Stimulated activated naive B cell treated with anti-CD40 and anti-IgM and Interleukin-4, amounts not matched to agents 10 μg/mL and 1 μg/mL and 100 μg/mL, for 72 hours (primary cell): ENCODE measurements at places on chromosomes 13 and 19.

DNA sequence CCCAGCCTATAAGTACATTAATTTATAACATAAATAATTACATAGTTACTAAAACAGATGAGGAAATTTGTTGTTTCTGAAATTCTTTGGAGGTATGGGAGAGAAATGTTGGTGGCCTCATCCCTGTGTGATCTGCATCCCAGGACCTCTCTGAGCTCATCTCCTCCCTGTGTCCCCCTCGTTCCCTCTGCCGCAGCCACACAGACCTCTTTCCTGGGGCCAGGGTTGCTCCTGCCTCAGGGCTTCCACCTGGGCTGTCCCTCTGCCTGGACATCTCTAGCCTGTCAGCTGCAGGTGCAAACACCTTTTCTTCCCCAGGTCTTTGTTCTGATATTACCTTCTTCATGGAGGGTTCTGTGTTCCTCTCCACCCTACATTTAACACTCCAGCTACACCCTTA lies 3.9 kb downstream of the ZNF766 start:
- DNase-seq: no peak

DNA sequence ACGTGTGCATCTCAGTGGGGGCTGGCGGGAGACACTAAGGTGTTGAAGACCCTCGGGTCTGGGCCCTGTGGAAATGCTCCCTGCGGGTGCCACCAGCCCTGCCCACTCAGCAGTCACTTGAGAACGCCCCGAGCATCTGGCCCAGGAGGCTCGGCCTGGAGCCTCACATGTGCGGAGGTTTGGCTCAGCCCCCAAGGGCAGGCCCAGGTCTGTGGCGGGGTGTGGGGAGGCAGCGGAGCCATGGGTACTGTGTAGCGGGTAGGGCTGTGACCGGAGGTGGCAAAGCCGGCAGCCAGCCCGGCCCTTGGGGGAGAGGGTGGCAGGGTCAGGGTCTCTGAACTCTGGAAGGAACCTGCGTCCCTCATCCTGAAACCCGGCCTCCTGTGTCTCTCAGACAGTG lies 37.6 kb downstream of the MCF2L start:
- no peak for DNase-seq

DNA sequence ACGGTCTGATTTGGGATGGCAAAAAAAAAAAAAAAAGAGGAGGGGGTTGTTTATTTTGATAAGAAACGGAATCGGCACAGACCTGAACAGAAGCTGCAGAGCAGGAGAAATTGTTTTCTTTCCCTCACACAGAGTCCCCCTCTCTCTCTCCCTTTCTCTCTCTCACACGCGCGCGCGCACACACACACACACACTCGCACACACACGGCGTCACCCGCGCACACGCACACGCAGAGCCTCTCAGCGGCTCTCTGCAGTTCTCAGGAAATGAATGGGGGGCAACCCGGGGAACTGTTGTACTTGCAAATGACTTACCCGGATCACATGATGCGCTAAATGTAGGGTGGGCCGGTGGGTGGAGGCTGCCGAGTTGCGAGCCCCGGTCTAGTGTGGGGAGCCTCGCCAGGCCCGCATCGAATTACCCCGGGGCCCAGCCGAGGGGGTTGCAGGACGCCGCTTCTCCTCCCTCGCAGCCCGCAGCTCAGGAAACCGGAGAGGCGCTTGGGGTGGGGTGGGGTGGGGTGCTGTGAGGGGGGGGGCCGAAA lies 475 bp downstream of the KLF12 start:
- peak; percentile 89 for DNase-seq

DNA sequence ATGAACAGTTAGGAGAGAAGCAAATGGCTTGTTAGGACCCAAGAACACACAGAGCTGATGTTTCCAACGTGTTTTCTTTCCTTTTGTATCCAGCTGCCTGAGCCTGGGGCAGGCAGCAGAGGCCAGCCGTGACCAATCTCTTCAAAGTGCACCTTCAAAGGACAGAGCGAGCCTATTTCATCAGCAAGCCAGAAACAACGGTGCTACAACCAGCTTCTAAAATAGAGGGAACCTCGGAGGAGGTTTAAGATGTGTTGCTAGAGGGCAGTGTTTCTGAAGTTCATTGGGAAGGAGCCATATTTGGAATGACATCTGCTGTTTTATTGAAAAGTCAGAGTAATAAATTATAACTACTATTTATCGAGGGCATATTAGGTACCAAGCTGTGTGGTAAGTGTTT lies 56.2 kb upstream of the RFC3 start:
- no peak for DNase-seq

DNA sequence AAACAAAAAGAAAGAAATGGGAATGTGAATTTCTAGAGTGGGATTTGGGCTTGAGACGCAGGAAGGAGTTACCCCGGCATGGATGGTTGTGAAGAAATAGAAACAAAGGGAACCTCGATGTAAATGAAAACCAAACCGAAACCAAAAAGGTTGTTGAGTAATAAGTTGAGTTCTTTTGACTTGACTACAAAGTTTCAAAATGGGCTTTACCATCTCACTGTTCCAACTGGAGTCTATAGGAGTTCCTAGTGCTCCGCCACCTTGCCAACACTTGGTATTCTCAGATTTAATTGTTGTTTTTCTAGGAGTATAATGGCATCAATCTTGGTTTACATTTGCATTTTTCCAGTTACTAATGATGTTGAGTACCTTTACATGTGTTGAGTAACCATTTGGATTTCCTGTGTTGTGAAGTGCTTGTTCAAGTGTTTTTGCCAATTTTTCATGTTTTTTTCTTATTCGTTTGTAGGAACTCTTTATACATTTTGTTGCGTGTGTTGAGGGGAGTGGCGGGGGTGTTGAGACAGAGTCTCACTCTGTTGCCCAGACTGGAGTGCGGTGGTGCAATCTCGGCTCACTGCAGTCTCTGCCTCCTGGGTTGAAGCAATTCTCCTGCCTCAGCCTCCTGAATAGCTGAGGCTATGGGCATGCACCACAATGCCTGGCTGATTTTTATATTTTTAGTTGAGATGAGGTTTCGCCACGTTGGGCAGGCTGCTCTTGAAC lies 9.2 kb downstream of the UBE2S start:
- DNase-seq: no peak

DNA sequence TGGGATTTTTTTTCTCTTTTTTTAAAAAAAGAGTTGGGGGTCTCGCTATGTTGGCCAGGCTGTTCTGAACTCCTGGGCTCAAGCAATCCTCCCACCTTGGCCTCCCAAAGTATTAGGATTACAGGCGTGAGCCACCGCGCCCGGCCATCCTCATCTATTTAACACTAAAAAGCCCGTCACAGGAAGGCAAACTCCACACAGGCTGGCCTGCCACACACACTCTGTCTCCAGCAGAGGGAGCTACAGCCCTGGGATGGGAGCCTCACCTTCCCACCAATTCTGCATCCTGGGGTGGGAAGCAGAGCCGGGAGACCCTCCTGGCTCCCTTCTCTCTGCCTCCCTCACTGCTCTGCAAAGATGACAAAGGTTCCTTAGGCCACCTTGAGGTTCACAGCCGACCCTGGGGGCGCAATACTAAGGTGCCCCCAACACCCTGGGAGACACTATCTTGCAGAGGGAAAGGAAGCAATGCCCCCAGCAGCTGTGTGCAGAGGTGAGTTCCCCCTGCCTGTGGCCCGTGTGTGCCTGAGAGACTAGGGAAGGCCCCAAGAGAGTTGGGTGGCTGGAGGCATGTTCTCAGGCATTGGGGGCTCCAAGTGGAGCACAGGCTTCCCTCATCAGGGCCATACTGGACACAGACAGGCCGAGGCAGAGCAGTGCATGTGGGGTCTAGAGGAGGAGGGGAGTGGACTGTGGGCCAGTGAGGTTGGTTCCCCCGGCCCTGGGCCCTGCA lies 27.4 kb upstream of the TIMM44 start:
- peak; percentile 11 for DNase-seq

- no peak for DNase-seq
These were observed 15.6 kb downstream of the LSM4 start for GRCh38 chr19:18307271-18307681.

- no peak for DNase-seq
These were observed 100.6 kb downstream of the PTPRS start for GRCh38 chr19:5240011-5240410.

- DNase-seq: no peak
These were observed 8.9 kb downstream of the ACTN4 start for GRCh38 chr19:38656171-38656981.

- peak; percentile 4 for DNase-seq
These were observed 71.2 kb upstream of the GTF3A start for GRCh38 chr13:27353166-27353583.

- no peak for DNase-seq
These were observed 468.4 kb downstream of the FOXO1 start for GRCh38 chr13:40197936-40198595.

- no peak for DNase-seq
These were observed 583 bp downstream of the ZNF615 start for GRCh38 chr19:52007451-52007805.

DNA sequence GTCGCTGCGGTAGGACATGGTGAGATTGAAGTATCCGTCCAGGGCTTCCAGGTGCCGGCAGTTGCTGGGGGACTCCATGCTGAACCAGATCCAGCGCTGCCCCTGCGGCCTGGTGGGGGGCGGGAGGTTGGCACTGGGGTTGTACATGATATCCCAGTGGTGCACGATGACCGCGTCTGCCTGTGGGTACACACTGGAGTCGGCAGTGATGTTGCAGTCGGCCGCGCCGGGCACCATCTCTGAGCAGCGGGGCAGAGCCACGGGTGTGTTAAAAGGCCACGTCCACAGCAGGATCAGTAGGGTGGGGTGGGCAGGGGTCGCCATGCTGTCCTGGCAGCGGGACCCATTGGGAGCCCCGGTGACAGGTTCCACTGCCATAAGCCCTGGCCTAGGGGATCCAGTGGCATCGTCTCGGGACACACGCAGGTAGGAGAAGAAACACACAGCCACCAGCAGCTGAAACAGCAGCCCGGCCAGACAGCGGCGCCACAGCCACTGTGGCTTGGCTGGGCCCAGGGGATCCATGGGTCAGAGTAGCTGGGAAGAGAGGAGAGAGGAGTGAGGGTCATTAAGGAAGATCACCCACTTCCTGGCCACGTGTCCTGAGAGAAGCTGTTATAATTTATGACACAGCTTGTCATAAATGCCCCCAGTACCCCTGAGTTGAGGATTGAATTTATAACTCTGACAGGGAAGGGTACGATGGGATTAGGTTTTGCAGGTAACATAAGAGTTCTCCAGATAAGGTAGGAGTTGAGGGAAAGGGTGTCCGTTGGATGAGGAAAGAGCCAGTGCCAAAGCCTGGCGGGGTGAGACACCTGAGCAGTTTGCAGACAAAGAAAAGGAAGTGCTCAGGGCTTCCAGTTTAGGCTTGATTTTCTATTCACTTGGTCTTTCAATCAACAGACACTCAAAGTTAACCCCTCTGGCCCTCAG lies 2.9 kb downstream of the FUT5 start:
- DNase-seq: no peak

GRCh38 chr13:91592056-91593014 lies 193.9 kb downstream of the GPC5 start:
- DNase-seq: no peak

GRCh38 chr13:35785576-35786303 lies 309.3 kb upstream of the MAB21L1 start:
- DNase-seq: no peak

GRCh38 chr19:13847407-13848339 lies 29.3 kb upstream of the NANOS3 start:
- DNase-seq: peak; percentile 65

GRCh38 chr13:49348751-49349150 lies 95.1 kb downstream of the CAB39L start:
- DNase-seq: no peak

DNA sequence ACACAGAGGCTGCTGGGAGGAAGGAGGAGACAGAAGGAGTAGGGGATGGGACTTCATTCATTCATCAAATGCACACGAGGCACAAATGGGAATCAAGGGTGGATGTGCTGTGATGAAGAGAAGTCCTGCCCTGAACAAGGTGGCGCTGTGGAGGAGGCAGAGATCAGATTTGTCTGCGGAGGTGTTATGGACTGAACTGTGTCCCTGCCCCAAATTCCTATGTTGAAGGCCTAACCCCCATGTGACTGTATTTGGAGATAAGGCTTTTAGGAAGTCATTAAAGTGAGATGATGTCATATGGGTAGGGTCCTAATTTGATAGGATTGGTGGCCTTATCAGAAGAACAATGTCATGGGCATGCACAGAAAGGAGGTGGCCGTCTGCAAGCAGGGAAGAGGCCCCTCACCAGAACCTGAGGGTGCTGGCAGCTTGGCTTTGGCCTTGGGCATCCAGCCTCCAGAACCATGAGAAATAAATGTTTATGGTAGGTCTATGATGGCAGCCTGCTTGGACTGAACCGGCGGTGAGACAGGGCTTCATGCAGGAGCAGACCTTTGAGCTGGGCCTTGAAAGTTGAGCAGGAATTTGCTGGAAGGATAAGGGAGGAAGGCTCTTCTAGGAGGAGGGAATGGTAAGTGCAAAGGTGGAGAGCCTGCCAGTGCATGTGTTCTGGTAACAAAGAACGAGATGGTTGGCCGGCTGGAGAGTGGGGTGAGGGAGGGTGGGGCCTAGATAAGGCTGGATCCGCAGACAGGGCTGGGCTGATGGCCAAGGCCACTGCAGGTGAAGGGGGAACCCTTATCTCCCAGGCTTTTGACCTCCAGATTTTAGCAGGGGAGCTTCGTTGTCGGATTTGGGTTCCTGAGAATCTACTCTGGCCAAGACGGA lies 2.7 kb upstream of the CEBPA start:
- DNase-seq: no peak

GRCh38 chr13:47000165-47000564 lies 103.3 kb upstream of the HTR2A start:
- no peak for DNase-seq

GRCh38 chr19:8593931-8594330 lies 16.6 kb downstream of the ADAMTS10 start:
- DNase-seq: no peak

DNA sequence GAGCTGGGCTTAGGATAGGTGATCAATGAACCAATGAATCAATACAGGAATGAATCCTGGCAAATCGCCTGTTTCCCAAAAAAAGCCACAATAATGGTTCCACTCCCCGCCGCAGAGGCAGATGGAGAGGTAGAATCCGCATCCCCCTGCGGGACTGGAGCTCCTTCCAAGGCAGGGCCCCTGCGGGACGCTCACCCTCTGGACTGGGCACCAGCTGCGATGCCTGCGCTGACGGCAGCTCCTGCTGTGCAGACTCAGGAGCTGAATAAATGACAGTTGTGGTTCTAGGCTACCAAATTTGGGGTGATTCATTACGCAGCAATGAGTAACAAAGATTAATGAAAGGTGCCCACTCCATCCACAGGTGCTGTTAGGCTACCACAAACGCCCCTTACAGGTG lies 8.8 kb upstream of the CDC34 start:
- no peak for DNase-seq

- DNase-seq: no peak
These were observed 22.3 kb upstream of the PDCD5 start for GRCh38 chr19:32558607-32559228.

- no peak for DNase-seq
These were observed 290.4 kb downstream of the TSHZ3 start for GRCh38 chr19:31058676-31059340.
